NCI-H1417 (cell line): ENCODE measurements at places on chromosomes 4 and X.

DNA sequence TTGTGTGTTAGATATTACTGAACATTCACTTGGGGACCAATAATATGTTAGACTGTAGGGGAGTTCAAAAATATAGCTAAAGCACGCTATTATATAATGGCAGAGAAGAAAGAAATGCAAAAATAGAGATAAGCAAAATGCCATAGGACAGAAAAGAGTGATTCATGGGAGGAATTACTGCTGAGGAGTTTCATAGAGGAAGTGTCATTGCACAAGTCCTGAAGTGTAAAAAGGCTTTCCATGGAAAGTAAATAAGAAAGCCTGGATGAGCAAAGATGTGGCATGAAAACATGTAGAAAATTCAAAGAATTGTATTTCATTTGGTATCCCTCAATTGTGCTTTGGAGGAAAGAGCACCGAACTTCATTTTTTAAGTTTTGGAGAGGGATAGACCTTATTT lies 14.5 kb downstream of the HMGB2 start:
- no peak for DNase-seq

- DNase-seq, result no peak
Measured at GRCh38 chr4:112036886-112037285, 108.4 kb upstream of the FAM241A start.

GRCh38 chr4:157220371-157220881 lies at the start of gene GRIA2:
TSS of gene GRIA2 (plus strand) at chr4:157220728. CDS start at chr4:157221043, 315 bp downstream.
- DNase-seq, result peak; percentile 88

GRCh38 chr4:40940317-40940741 lies 190.6 kb downstream of the NSUN7 start:
- DNase-seq, result no peak

- DNase-seq, result no peak
Measured at GRCh38 chr4:144509088-144510015, 136.6 kb upstream of the HHIP start.

DNA sequence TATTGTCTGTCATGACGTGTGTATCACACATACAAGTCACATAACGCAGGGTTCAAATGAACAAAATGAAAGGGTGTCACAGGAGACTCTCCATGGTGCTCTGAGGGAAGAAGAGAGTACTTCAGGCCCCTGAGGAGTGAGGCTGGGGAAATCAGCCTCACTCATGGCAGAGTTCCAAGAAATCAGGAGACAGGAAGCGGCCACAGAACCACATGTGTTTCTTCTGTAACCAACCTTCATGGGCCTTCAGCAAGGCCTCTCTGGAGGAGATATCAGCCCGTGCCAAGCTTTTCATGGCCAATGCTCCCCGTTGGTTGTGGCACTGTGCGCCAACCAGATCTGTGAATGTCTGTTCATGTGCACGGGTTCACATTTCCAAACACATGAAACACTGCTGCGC lies 76.0 kb downstream of the NAT8L start:
- DNase-seq, result no peak

GRCh38 chrX:115650916-115651315 lies 89.9 kb downstream of the PLS3 start:
- DNase-seq, result peak; percentile 71

GRCh38 chr4:109864134-109864533 lies 16.2 kb downstream of the LRIT3 start:
- DNase-seq, result no peak

- no peak for DNase-seq
Measured at GRCh38 chr4:114146947-114147618, 167.6 kb upstream of the ARSJ start.

GRCh38 chr4:102169345-102169744 lies 175.9 kb downstream of the SLC39A8 start:
- DNase-seq, result peak; percentile 84

DNA sequence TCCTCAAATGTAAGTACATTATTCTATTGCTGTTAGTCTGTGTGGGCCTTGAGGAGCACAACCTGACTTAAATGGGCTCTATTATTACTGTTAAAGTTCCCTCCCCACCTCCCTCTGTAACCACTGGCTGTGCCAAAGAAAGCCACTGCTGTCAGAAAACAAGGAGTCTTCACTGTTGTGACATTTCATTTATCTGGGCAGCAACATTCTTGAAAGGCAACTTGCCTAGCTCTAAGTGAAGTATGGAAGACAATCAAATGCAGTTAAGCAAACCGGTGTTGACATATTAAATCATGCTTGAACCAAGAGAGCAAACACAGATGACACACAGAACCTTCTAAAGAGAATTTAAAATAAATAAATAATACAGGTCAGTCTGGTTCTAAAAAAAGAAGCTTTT lies 81.0 kb downstream of the EPHA5 start:
- DNase-seq, result peak; percentile 52

- no peak for DNase-seq
Measured at GRCh38 chr4:7172946-7173345, 19.4 kb upstream of the SORCS2 start.

DNA sequence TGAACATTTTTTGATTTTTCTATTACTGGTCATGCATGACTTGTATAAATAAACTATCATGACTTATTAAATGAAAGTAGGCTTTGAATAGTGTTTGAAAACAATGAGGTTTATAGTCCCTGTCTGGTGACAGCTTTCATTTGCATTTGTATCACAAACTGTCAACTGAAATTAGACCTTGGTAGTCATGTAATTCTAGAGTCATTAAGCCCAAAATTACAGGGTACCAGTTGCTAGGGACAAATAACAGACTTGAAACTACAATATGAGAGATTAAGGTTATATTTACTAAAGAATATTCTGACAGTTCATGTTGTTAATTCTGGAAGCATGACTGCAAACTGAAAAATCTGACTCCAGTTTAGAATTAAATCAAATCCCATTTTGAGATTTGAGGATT lies 9.2 kb upstream of the VAMP7 start:
- peak; percentile 88 for DNase-seq

DNA sequence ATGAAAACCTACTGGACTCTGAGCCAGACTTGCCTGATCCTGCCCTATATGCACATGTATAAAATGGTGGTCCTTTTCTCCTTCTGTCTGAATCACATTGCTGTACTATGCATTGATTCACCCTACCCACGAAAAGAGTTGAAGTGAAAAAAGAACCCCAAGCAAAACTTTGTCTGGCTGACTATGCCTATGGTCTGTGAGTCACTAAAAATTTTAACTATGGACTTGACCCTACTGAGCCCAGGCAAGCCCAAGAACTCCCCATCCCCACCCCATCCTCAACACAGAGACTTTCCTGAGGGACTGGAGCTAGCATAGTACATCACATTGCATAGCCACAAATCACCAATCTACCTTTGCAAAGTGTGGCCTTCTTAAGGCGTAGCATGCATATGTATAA lies 116.6 kb upstream of the TENM3 start:
- DNase-seq, result no peak

- no peak for DNase-seq
Measured at GRCh38 chr4:168863719-168864647, 146.1 kb downstream of the CBR4 start.

GRCh38 chr4:165106518-165106917 lies 6.1 kb downstream of the TMEM192 start:
- DNase-seq, result no peak

DNA sequence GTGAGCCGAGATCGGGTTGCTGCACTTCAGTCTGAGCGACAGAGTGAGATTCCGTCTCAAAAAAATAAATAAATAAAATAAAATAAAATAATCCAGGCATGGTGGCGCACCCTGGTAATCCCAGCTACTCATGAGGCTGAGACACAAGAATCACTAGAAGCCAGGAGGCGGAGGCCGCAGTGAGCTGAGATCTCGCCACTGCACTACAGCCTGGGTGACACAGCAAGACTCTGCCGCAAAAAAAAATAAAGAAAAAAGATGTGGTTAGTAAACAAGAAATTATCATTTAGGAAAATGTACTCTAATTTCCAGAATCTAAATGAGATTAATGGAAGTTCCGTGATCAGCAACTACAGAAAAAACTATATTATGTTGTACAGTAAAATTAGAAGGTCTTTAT lies 14.5 kb upstream of the LRBA start:
- DNase-seq, result no peak

DNA sequence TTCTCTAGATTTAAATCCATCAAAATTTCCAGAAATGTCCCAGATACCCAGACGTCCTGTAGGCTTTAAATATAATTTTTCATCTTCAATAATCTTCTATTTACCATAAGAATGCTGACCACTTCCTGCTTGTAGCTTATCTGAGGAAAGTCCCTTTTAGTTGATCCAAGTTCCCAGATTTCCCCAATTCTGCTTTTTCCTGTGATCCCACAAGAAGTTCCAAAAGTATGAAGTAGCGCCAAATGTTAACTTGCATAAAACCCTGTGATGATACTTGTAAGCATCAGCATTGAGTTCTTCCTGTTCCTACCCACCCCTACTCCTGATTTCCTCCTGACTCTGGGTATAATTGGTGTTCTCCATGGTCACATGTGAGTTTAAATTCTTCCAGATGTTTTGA lies 10.6 kb upstream of the TLR8 start:
- DNase-seq, result no peak

GRCh38 chrX:119602701-119603255 lies 3.4 kb downstream of the NKRF start:
- DNase-seq, result no peak

DNA sequence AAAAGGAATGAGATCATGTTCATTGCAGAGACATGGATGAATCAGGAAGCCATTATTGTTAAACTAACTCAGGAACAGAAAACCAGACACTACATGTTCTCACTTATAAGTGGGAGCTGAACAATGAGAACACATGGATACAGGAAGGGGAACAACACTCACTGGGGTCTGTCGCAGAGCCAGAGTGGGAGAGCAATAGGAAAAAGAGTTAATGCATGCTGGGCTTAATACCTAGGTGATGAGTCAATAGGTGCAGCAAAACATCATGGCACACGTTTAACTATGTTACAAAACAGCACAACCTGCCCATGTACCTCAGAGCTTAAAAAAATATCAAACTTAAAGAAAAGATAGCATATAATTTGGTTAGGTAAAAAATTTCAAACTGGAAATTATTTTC lies 281.4 kb downstream of the PABPC4L start:
- no peak for DNase-seq

GRCh38 chr4:165343353-165344191 lies 16.1 kb downstream of the MSMO1 start:
- peak; percentile 16 for DNase-seq

- DNase-seq, result no peak
Measured at GRCh38 chr4:184860018-184860779, 34.4 kb upstream of the ACSL1 start.

DNA sequence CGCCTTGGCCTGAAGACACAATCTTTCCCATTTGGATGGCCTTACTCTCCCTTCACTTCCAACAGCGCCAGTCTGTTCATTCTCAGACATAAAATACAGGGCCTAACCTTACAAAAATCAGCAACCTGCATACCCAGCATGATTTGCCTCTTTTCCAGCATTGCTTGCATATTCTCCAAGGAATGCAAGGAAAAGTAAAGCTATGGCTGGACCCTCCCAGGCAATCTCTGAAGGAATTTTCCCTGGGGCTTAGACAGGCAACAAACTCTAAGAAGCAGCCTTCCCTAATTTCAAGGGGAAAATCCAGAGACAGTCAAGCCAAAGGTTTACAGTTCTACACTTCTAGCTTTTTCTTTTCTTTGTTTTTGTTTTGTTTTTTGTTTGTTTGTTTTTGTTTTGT lies 3.6 kb downstream of the DCTD start:
- no peak for DNase-seq

DNA sequence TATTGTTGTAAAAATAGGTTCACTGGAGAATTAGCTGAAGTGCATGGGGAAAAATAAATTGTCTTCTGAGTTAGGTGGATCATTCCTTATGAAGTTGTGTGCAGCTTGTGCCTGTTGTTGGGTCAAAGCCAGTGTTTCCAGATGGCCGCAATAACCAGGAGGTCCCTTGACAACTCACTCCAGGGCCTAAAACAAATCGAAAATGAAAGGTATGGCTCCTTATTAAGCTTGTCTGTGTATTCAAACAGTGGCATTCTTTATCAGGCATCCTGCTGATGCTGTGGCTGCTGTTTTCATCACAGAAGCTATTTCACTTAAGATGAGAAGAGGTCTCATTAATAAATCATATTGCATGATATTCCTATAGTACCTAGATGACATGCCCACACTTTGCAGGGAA lies 80.2 kb downstream of the GRIA2 start:
- DNase-seq, result no peak

- DNase-seq, result no peak
Measured at GRCh38 chrX:134990801-134991481, at the start of gene SMIM10. TSS of gene SMIM10 (plus strand) at chrX:134990991. CDS start at chrX:134991096, 105 bp downstream.

GRCh38 chr4:125445525-125445924 lies 130.8 kb downstream of the FAT4 start:
- DNase-seq, result no peak

DNA sequence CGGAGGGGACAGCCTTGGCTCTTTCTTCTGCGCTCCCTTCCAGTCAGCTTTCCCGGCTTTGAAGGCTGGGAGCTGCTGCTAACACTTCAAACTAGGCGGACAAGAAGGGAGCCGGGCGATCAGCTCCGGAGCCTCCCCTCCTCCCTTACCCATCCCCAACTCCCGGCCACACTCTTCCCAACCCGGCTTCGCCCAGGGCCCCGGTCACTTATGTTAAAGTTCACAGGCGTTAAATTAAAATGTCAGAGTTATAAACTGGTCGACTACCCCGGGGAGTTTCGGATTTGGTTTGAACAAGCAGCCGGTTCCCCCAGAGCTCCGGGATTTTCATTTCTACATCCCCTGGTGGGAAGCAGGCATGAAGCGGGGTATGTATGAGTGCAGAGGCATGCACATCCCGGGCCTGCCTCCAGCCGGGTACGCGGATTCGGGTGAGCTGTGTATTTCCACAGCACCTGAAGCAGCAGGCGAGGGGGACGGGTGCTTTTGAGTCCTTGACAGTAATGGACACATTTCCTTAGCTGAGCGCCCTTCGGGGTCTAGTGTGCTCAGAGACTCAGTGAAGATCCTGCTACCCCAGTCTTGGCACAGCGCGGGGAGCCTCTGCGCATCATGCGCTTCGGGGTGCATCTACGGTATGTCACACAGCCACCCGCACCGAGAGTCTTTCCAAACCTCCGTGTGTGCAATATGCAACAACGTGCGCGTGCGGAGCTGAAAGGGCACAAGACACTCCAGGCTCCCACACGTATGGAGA lies 880 bp downstream of the UNC5C start:
- no peak for DNase-seq

DNA sequence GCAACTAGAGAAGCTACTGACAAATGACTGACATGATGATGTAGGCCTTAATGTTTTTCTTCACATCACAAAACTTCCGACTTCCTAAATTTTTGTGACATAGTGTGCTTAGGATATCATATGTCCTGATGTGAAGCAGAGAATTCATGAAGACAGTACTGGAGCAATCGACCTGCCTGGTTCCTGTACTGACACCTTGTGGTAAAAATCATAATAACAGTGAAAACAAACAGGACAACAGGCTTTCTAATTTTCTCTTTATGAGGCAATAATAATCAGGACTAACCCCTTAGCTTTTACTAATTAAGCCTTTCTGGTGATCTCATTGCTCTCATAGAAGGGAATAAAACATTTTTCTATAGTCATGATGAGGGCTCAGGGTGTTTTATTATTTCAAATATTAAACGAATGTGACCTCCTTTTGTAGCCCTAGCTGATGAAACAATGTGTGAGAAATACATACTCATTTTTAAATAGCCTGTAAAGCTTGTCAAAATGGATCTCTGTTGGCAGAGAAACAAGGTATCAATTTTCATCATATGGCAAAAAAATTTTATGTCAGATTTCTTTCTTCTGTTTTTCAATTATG lies 158.4 kb downstream of the TENT5D start:
- peak; percentile 24 for DNase-seq
